KG1 (cell line): ENCODE measurements at places on chromosomes 7 and 10.

DNA sequence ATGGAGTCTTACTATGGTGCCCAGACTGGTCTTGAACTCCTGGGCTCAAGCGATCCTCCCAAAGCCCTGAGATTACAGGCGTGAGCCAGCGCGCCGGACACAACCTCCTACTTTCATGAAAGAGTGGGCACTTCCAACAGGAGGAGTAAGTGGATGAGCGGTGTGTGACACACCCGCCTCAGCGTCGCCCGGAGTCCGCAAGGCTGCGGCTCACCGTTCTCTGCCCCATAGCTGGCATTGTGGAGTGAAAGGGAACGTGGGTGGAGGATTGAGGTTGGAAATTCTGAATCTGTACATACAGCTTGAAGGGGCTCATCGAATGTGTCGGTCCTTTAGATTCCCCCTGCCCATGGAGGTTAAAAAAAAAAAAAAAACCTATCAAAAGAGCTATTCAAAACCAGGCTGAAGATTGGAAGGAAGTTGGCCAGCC is 524 bp upstream of the PRXL2A start:
- DNase-seq: no peak

GRCh38 chr7:38673795-38674194 is 42.6 kb upstream of the AMPH start:
- DNase-seq: no peak

DNA sequence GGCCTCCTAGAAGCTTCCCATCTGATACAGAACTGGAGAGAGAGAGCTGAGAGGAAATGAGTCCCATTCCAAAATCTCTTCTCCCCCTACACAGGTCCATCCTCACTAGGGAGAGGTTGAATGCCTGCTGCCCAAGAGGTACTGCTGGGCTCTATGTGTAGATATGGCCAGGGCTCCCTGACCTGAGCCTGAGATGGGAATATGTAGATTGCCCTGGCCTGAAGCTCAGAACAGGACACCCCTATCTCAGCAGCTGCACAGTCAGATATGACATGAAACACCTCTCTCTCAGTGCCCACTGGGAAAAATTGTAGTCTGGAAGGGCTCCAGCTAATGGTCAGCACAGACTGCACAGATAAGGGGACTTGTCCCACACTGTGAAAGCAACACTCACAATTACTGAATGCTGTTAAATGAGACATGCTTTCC is 3.1 kb upstream of the IFIT1B start:
- DNase-seq: no peak

GRCh38 chr10:96417441-96417840 is 58.6 kb upstream of the OPALIN start:
- DNase-seq: no peak

DNA sequence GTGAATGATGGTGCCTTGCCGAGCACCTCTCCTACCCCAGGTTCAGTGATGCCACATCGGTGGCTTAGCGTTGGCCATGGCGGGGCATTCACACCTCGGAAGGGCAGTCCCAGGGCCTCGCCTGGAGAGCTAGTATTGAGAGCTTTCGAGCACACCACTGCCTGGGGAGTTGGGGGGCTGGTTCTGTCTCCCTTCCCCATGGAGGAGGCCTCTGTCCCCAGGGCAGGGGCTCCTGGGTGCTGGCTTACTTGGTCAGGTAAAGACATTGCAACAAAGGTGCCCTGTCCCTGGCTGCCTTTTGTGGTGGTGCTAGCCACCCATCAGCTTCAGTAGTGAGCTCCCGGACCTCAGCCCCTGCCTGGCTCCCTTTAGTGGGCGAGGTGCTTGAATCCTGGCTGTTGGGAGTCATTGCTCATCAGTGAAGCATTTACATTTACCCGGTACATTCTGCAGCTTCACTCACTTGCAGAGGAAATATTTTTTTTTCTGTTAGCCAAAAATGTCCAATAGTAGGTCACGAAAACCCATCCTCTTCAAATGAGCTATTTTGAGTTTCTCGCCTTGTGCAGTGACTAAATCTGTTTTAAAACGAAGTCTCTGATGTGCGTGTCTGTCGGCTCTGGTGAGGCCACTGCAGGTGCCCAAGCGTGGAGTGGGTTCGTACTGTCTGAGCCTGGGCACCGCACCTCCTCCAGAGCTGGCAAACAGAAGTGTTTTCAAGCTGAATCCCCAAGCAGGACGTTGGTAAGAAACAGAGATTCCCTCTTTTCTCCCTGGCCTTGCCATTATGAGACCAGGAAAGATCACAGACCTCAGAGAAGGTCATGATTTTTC is 95.5 kb downstream of the INPP5A start:
- no peak for DNase-seq

DNA sequence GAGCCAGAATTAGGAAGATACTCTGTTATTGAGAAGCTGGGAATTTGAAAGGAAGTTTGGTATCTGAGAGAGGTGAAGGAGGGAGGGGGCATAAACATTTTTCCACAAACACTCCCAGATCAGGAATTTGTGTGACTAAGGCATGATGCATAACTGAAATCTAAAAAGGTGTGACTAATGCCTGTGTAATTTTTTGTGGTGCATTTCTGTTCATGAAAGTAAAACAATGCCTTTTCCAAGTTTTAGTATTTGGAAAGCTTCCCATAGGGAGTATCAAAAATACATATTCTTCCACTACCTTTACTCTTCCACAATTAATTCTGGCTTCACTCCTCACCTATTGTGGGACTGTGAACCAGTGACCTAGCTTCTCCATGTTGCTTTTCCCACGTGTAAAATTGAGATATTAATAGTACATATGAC is 56.4 kb upstream of the CAV2 start:
- no peak for DNase-seq

- DNase-seq: no peak
Measured at GRCh38 chr7:77823787-77824186, 25.2 kb downstream of the PHTF2 start.
